ENCODE measurements at places on chromosomes 2 and 18.

DNA sequence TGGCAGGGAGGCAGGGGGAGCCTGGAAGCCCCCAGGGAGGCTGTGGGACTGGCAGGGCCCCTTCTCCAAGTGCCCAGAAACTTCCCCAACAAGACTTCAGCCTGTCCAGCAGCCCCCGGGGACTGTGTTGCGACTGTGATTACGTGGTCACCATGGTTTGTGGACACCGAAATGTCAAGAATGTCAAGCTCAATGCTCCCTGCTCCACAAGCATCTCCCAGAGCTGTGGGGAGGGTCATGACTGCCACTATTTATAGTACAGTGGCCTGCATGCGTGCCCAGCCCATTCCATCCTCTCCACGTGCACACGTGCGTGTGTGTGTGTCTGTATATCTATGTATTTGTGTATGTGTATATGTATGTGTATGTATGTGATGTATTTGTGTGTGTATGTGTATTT, 93.8 kb upstream of the MBOAT2 start:
- no peak for DNase-seq

GRCh38 chr2:124834331-124834730, 809.2 kb downstream of the CNTNAP5 start:
- DNase-seq, result no peak

DNA sequence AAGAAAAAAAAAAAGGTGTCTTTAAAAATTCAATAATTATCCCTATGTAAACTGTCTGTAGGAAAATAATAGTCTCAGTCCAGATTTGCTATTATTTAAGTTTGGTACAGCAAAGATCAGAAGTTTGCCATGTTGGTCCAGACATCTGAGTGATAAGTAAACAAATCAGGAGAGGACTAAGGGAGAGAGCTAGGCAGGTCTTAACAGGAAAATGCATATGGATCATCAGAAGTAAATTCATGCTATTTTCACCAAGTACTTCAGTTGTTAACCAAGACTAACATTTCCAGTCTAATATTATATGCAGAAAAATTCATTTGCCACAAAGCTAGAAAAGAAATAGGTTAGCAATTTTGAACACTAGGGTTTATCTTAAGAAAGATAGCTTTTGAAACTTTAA, 95.0 kb upstream of the STK17B start:
- DNase-seq, result no peak

GRCh38 chr2:235928751-235929370, 239.3 kb downstream of the GBX2 start:
- DNase-seq, result no peak

DNA sequence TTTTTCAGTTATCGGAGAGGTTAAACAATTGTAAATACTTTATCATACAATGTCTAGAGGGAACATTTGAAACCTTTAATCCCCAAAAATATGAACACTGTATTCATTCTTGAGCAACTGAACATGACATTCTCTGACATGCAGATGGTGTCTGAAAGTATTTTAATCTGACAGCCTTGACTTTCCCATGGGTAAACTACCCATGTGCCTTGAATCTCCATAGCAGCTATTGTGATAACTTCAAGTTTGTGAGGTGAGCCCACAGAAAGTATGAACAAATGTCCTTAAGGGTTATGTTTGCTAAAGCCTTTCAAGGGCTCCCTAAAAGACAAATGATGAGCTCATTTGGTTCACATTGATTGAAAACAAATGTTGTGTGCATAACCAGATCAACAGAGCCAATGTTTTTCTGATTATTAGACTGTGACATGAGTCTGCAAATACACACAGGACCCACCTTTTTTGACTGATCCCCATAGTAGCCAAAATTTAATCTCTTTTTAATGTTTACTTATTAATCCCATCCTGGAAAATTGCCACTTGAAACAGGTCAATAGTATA, 1326.0 kb downstream of the LRP1B start:
- no peak for DNase-seq

DNA sequence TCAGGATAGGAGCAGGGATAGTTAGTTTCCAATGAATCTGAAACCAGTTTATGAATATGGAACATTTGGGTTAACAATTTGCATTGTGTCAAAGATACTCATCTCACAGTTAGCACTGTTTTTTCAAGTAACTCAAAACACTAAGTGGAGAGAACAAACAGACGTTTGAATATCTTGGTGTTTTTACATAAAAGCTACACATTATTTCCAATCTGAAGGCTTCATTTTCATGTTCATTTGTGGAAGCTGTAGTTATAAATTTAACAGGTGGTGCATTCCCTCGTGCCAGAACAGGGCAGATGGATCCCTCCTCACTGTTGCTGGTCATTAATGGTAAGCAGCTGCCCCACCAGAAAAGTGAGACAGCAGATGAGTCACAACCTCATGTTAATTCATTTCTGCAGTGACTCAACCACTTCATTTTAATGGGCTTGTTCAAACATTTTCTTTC, 286.9 kb downstream of the TMX3 start:
- peak; percentile 73 for DNase-seq

- no peak for DNase-seq
Observed at GRCh38 chr2:172947461-172948153, 128.0 kb upstream of the MAP3K20 start.

- no peak for DNase-seq
Observed at GRCh38 chr2:231869704-231870103, 56.5 kb downstream of the NPPC start.

- DNase-seq, result no peak
Observed at GRCh38 chr18:7977897-7978296, 410.8 kb downstream of the PTPRM start.

DNA sequence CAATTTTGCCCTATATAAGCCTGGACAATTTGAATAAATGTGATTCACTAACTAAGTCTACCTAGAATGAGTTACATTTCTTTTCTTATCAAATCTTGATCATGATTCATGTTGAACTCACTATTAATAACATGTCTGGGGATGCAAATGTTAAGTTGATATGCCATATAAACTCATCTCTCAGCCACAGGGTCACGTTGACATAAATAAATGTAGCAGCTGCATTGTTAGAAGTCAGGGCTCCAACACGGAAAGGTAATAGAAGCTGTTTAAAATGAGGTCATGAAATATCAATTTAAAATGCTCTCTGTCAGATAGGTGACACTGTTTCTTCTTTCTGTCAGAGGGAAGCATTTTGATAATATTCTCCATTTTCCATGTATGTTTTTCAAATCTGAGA, 521.9 kb downstream of the CCDC85A start:
- DNase-seq, result no peak

GRCh38 chr2:85135660-85135914, 2.4 kb downstream of the TCF7L1 start:
- no peak for DNase-seq

GRCh38 chr2:180751306-180751920, 229.0 kb upstream of the UBE2E3 start:
- DNase-seq, result no peak

DNA sequence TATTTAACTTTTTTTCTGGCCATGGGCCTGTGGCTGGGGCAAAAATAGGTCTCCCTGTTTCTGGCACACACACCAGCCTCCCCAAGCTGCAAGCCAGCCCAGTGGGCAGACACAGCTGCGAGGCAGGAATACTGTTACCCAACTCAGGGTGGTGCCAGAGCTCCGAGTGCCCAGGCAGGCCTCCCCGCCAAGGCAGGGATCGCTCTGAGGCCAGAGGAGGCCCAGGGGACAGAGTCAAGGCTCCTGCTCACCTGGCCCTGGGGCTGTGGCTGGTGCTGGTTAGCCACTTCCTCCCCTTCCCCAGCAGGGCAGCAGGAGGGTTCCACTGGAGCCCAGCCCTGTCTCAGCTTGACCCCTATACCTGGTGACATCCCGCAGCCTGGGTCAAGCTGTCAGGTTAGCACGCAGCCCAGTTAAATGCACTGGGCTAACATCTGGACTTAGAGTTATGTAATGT, 67.1 kb upstream of the EPAS1 start:
- no peak for DNase-seq

GRCh38 chr18:62715436-62715758, at the start of gene PHLPP1:
PHLPP1 (plus strand) TSS chr18:62715541; CDS start chr18:62715684, 143 bp downstream.
- DNase-seq, result no peak

GRCh38 chr2:102001767-102002142, 10.0 kb downstream of the IL1R2 start:
- DNase-seq, result no peak

DNA sequence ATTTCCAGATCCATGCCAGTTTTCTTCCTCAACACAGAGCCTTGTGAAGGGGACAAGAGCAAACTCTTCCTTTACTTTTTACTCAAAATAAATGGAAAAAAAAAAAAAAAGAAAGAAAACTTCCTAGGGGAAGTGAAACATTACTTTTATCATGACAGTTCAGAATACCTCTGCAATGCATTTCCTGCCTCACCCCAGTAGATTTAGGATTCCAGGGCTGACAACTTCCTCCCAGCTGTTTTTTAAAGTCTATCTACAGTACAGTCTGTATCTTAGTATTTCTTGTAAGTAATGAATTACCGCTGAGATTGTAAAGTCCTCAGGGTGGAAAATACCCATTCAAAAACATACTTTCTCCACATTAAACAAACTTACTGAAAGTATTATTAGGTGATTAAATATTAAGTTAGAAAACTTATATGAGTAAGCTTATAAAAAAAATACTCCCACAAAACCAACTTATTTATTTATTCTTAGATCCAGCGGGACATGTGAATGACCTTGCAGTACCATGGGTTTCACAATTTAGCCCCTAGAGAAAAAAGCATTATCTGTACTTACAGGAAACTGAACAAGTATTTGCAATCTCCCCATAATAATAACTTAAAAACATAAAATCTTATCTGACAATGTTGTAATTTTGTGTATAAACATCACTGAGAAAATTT, 117.7 kb downstream of the RBMS1 start:
- no peak for DNase-seq

- no peak for DNase-seq
Observed at GRCh38 chr18:9694952-9695495, 13.1 kb upstream of the RAB31 start.

DNA sequence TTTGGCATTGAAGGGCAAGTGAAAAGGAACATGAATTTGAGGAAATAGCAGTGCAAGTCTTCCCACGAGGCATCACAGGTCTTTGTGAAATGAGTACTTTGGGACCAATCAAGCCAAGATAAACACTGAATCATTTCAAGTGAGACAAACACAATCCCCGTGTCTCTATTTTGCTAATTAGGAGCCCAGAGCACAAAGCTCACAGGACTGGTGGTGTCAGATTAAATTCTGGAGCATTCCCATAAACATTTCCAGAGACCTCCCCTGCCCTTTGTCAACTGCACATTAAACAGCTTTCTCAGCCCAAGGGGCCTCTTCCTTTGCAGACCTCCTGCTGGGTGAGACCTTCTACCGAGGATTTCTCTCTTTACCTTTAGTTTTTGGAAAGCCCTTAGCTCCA, 50.7 kb downstream of the DAPL1 start:
- no peak for DNase-seq

GRCh38 chr2:231222318-231223000, 24.0 kb downstream of the ARMC9 start:
- DNase-seq, result no peak

- DNase-seq, result no peak
Observed at GRCh38 chr18:52510139-52510538, 170.1 kb downstream of the DCC start.

DNA sequence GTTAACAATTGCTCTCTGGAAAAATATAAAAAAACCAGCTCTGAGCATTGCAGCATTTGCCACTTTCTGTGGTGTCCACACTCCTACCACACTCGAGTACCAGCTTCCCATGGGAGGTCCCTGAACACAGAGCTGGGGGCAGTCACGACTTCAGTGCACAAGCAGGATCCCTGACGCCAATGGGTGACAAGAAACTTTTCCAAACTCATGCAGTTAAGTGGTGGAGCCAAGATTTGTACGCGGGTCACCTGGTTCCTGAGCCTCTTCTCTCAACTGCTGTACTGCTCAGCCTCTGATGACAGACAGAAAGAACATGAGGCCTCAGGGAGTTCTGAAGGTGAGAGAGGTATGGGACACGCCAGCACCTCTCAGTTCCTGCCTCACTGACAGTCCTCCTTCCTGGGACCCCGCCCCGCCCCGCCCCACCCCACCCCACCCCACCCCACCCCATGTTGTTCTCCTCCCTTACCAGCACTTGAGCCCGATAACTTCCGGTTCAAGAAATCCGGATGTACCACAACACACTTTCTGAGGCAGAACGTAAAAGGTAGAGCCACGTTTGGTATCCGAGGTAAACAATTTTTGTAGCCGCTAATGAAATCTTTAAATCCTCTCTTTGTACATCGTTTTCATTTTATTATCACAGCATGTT, 287.6 kb downstream of the MYCN start:
- no peak for DNase-seq

- no peak for DNase-seq
Observed at GRCh38 chr2:57296795-57297517, 749.6 kb upstream of the VRK2 start.

Data from fibroblast of skin of left quadriceps (primary cell).